ENCODE measurements at places on chromosomes 3 and 15.

DNA sequence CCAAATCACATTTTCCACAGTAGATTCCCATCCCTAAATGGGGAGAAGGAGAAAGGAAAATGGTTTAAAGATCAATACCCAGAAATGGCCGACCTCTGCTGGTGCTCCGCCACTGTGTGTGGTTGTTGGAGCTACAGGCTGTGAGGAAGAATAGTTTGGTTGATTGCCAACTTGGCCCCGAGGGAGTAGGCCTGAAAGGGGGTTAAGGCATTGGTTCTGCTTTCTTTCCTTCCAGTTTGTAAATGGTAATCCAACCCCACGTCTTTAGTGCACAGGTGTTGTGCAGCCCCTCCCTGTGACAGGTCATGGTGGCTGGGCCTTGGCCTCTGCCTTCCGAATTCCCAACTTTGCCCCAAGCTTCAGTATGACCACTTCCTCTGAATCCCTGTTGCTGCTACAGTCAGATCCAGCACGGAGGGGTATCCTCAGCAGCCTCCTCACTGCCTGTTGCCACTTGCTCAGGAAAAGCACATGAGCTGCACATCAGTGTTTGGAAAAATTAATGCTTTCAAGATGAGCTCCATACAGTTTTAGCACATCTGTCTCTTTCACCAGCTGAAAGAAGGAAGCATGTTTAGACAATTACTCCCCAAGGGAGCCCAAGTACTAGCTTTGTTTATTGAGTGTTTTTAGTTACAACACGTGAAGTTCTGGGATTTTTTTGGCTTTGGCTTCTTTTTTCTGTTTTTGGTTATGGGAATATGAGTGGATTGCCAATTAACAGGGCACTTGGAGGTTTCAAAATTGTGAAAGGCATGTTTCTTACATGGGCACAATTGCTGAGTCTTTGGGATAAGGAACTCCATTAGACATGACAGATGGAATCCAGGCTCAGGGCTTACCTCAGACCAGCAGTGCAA is 92.3 kb upstream of the ROPN1 start:
- DNase-seq = no peak

DNA sequence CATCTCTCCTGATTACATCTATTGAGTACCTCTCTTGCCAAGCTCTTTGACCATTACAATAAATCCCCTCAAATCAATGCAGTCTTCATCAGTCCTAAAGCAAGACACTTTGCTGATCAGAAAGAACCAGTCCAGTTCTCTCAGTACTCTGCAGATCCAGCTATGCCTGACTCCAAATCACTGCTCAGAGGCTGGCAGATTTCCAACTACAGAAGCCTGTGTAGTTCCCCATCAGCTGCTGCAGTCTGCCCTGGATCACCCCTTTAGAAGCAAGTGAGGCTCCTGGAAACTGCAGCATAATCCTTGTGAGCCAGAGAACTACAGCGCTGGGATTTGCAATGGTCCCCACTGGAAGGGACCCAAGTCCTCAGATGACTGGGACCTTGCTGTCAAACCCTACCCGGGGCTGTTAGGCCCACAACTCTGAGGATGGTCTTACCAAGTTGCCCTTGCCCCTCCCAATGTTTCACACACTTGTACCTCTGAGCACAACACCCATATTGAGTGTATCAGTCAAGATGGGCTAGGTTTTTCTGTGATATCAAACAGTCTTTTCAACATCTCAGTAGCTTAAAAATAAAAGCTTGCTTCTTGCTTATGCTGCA is 81.9 kb upstream of the TOPAZ1 start:
- no peak for DNase-seq

- peak; percentile 48 for DNase-seq
These were observed 37.6 kb upstream of the SLC9A9 start for GRCh38 chr3:143885780-143886427.

- no peak for DNase-seq
These were observed 146.3 kb downstream of the FMN1 start for GRCh38 chr15:33048255-33048654.

- no peak for DNase-seq
These were observed 187.2 kb downstream of the GHSR start for GRCh38 chr3:172261054-172261453.

GRCh38 chr3:171328419-171329082 is 131.7 kb downstream of the TNIK start:
- DNase-seq = peak; percentile 39

- DNase-seq = no peak
These were observed 19.3 kb downstream of the RAB27A start for GRCh38 chr15:55270291-55270690.

DNA sequence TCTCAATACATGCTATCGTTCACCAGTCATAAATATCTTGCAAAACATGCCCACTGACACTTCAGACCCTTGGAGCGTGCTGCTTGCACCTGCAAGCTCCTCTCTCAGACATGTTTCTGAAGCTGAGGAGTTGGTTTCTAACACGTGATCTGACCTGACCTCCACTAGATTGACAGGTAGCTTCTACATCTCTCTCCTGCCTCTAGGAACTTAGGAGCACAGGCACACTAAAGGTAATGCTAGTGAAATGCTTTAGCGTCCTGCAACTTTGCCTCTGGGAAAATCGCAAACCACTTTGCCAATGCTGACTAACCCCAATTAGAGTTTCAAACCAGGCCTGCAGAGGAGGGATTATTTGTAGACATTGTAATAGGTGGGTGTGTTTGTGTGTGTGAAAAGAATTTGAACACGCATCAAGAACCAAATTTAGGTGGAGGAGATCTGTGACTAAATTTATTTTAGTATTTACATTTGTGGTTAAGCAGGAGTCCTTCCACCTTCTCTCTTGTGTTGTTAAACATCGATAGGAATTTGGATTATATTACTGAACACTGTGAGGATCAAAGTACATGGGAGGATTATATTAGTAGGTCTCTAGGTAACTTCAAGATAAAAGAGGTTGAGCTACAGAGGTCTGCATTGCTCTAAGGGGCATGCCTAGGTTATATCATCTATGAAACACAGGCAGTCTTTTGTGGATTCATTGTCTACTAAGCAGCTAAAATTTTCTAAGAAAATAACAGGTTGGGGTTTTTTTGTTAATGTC is 86.7 kb upstream of the ZBED2 start:
- DNase-seq = no peak

- DNase-seq = peak; percentile 91
These were observed 5.2 kb upstream of the FURIN start for GRCh38 chr15:90862964-90863778.

DNA sequence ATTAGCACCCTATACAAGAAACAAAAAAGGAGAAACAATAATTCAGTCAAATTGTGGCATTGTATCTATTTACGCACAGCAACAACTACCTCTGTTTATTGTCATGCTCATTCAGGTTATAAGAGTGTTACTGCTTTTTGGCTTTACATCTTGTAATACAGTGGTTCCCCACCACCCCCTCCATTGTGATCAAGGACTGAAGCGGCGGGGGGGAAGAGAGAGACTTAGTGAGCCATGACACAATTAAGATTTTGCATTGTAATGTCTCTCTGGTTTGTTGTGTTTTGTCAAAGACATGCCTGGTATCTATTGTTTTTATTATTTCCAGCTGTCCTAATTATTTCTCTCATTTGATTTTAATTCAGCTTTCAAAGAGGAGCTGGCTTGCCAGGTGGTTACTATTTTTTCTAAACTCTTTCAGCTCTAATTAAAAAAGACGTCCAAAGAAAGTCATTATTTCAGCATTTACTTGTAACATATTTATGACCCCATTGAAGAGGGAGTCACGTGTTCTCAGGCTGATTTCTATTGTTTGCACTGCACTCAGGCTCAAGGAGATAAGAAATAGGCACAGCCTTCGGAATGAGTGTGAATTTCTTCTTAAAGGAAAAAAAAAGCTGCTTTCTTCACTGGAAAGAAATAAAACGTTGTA is 234.4 kb upstream of the TBL1XR1 start:
- DNase-seq = no peak

DNA sequence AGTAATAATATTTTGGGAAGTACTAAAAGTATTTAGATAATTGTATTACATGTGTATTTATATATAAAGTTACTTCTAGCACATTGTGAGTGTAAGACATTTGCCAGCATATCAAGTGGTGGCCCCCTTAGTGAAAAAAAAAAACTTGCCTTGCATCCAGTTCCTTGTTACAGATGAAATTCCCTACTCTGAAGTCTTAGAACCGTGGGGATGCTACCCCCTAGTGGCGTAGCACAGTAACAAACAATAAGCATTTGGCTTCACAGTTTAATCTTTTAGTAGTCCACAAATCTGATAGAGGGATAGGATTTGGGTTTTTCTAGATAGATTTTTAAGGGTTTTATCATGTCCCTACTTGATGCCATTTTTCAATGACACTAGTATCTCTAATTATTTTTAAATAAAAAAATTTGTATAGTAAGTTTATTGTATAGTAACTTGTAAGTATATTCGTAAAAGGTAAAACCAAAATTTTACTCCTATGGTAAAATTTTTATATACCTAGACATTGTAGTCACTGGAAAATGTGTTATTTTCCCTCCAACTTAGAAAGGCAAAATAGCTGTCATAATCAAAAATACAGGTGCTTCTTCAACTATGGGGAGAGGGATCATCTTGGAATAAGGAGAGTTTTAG is 14.3 kb downstream of the SMC4 start:
- DNase-seq = peak; percentile 83

DNA sequence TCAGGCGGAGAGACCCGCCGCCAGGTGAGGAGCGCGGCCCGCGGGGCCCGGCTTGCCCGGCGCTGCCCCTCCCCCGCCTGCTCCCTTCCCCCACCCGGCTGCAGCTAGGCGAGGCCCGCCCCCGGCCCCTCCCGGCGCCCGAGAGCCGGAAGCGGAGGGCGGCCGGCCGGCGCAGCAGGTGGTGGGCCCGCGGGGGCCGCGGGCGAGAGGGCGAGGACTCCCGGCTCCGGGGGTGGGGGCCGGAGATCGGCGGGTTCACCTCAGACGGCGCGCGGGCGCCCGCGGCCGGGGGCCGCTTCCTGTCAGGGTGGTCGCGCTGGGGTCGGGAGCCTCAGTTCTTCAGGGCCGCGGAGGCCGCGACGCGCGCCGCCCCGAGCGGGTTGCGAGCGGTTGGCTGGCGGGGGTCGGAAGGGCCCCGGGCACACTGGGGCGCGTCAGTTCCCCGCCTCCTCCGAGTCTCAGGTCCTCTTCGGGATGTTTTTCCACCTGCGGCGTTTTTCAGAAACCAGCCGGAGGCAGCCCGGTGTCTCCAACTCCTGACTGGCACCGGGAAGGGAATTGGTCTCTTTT is 395 bp downstream of the ZFAND6 start:
- DNase-seq = peak; percentile 73

DNA sequence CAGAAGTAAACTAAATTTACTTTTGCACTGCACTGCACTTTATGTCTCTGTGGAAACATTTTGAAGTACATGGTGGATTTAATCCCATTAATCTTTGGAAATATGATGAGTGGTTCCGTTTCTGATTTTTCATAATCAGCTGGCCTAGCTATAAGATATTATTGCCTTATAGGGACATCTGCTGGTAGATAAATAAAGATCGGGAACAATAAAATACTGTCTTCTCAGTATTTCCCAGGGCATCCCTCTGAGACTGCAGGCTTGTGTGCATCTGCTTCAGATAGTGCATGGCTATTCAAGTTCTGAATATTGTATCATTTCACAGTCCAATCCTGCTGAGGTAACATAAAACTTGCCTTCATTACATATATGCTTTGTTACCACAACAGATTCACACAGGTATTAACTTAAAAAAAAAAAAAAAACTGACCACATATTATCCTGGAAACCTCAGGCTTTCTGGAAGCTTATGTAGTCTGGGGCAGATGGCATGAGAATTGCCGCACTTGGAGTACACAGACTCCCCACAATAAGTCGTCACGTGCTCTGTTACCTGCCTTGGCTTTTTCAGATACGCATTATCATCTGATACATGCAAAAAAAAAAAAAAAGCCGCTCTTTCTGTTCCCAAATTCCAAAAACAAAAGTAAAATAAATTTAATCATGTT is 330.8 kb upstream of the AGTR1 start:
- DNase-seq = peak; percentile 47

DNA sequence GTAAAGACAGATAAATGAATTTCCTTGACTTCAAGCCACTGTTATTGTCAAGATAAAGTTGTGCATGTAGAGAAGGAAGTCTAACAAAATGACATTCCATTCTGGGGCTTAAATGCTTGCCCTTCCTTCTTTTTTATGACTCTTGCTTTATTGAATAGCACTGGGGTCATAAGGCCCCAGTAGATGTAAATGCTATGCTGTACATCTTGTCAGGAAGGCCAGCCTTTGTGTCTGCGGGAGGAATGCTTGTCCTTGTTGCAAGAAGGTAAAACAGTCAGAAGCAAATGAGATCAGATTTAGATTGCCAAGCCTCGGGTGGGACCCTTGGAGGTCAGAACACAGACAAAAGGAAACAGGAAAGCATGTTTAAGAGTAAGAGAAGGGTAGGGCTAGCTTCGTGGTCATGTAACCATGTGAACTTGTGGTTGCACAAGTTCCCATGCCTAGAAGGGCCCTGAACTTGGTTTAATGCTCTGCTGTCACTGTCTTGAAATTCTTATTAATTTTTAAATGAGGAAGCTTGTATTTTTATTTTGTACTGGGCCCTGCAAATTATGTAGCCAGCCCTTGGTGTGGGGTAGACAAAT is 81.5 kb downstream of the PPM1L start:
- peak; percentile 75 for DNase-seq

All from suppressor macrophage (primary cell).